ENCODE measurements at places on chromosomes 6 and 20. TPM values are rescaled to one million over a fixed set of nuclear protein-coding genes. Genes with fewer than 3 reads are reported as not detected.

Gene C6orf120
- 18.3 TPM for total RNA-seq

DNA sequence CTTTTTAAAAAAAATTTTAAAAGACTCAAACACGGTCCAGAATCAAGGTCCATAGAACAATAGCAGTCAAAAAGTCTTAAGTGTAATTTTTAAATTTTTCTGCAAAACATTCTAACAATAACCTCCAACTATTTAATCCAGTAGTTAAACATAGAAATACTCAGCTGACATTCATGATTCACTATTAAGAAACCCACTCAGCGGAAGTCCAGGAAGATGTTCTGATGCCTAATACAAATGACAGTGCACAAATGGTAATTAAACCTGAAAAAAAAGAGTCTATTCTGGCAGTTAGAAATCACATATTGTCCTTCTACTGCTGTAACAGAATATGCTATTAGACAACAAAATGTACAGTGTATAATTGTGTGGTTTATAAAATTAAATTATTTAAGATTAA lies 128.2 kb upstream of the BMP5 start:
- no peak overlapping the region for H3K27ac ChIP-seq
- H3K4me1 ChIP-seq, result no peaks in the 10 kb centered on the region
- no peak for DNase-seq
- no peak overlapping the region for H3K4me3 ChIP-seq

GRCh38 chr6:11012976-11013720 lies 31.0 kb downstream of the ELOVL2 start:
- no peak for DNase-seq
- H3K4me1 ChIP-seq, result no peaks in the 10 kb centered on the region

DNA sequence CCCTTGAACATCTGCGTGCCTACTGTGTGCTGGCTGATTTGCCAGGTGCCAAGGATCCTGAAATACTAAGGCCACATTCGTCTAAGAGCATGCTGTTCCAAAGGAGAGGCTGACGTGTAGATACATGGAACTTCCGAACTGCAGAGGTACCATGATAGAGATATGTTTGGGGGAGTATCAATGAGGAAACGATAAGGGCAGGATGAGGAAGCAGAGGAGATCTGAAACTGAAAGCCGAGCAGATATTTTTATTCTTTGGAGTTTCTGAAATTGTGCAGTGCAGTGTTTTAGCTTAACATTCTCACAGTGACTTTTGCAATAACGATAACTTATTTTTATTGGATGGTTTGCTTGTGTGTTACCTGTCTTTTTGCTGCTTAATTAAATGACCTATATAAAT lies 24.3 kb downstream of the BMP6 start:
- H3K27ac ChIP-seq, result no peak overlapping the region
- no peak for DNase-seq
- H3K4me1 ChIP-seq, result no peaks in the 10 kb centered on the region
- H3K4me3 ChIP-seq, result no peak overlapping the region

DNA sequence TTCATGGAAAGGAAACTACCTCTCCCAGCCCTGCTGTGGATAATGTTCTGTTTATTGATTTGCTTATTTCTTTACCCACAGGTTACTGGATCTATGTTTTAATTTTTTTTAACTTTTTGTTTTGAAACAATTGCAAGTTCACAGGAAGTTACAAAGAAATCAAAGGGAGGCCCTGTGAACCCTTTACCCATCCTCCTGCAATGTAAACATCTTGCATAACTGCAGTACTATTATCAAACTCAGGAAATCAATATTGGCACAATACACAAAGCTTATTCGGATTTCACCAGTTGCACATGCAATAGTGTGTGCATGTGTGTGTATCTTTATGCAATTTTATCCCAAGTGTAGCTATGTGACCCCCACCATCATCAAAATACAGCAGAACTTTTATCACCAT lies 398.0 kb downstream of the BTBD3 start:
- no peak overlapping the region for H3K27ac ChIP-seq
- no peaks in the 10 kb centered on the region for H3K36me3 ChIP-seq
- no peaks in the 10 kb centered on the region for H3K27me3 ChIP-seq

GRCh38 chr6:164014346-164015087 lies 600.0 kb downstream of the QKI start:
- H3K4me1 ChIP-seq, result no peaks in the 10 kb centered on the region
- no peak overlapping the region for H3K4me3 ChIP-seq
- no peaks in the 10 kb centered on the region for H3K36me3 ChIP-seq

GRCh38 chr20:3663858-3664257 lies 659 bp upstream of the GFRA4 start:
- H3K27me3 ChIP-seq, result peaks cover 69% of the 10 kb centered on the region
- H3K4me1 ChIP-seq, result peaks cover 42% of the 10 kb centered on the region
- no peak for DNase-seq
- H3K27ac ChIP-seq, result no peak overlapping the region
- H3K36me3 ChIP-seq, result no peaks in the 10 kb centered on the region
- H3K4me3 ChIP-seq, result no peak overlapping the region

Measured in activated CD8-positive, alpha-beta T cell treated with anti-CD3 and anti-CD28 coated beads, Interleukin-2, amount 10 ng/mL, durations not matched to agents 7 days and 5 days (primary cell).